ENCODE measurements at places on chromosomes 7 and 10. TPM values are rescaled to one million over a fixed set of nuclear protein-coding genes. Genes with fewer than 3 reads are reported as not detected.

DNA sequence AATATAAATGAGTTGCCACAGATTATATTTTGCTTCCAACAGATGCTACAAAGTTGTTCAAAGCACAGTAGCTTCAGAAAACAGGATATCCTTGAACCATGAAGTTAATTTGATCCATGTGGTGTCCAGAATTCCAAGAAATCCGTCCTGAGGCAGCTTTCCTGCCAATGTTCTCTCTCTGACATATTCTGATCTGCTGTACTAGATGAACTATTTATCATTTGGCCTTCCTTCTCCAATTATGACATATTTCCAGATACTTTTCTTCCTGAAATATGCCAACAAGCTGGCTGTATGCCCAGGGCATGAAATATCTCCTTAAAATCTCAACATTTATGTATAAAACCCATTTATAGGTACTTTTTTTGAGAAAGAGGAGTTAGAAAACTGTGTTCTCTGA, 141.1 kb downstream of the SPAG6 start:
- H3K27ac ChIP-seq = no peak overlapping the region
- DNase-seq = no peak
- H3K4me1 ChIP-seq = no peaks in the 10 kb centered on the region
- H3K27me3 ChIP-seq = no peaks in the 10 kb centered on the region
- H3K36me3 ChIP-seq = no peaks in the 10 kb centered on the region
- H3K4me3 ChIP-seq = no peak overlapping the region

GRCh38 chr7:74572301-74572979, 85.1 kb upstream of the GTF2I start:
- DNase-seq = no peak
- H3K27ac ChIP-seq = no peak overlapping the region
- no peaks in the 10 kb centered on the region for H3K27me3 ChIP-seq
- H3K4me1 ChIP-seq = no peaks in the 10 kb centered on the region

Gene DYDC2
- not detected for total RNA-seq

DNA sequence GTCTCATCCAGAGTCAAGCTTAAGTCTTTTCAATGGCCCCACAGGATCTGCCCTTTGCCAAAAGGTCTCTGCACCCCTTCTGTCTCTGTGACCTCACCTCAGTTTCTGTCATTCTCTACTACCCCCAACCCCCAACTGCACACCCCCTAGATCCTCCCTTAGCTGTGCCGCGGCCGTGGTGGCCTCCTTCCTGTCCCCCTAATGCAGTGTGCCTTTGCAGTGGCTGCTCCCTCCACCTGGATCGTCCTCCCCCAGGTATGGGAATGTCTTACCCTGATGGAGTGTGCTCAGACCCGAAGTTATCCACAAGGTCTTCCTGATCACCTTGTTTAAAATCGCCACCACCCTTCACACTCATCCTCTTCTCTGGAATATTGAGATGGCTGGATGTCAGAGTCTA, 9.6 kb downstream of the FGF8 start:
- H3K4me3 ChIP-seq = no peak overlapping the region
- no peaks in the 10 kb centered on the region for H3K4me1 ChIP-seq
- no peaks in the 10 kb centered on the region for H3K27me3 ChIP-seq
- no peak for DNase-seq
- H3K27ac ChIP-seq = no peak overlapping the region

- no peak overlapping the region for H3K4me3 ChIP-seq
- no peaks in the 10 kb centered on the region for H3K27me3 ChIP-seq
- DNase-seq = no peak
- no peaks in the 10 kb centered on the region for H3K36me3 ChIP-seq
- no peaks in the 10 kb centered on the region for H3K4me1 ChIP-seq
- H3K27ac ChIP-seq = no peak overlapping the region
These were observed 122.4 kb downstream of the SLC16A9 start for GRCh38 chr10:59587083-59587755.

DNA sequence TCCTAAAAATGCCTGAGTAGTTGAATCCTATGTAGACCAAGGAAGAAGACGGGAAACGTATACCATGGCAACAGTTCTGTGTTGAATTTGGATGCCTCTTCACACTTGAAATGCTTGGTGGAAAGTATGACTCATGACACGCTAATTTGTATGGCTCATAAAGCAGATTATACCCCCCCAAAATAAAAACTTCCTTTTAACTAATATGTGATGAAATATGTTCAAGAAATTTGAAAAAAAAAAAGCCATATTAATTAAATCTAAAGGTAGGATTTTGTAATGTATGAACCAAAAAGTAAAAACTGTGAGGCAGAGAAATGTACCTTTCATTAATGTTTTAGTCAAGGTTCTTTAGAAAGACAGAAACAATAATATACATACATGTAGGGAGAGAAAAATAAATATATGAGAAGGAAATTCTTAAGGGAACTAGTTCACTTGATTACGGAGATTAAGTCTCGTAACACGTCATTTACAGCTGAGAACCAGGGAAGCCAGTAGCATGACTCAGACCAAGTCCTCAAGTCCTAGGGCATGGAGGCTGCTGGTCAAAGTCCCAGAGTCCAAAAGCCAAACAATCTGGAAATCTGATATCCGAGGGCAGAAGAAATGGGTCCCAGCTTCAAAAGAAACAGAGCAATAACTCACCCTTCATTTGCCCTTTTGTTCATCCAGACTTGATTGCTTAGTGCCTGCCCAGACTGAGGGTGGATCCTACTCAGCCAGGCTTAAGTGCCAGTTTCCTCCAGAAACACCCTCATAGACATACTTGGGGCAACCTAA, 485.1 kb downstream of the SEMA3D start:
- H3K27me3 ChIP-seq = no peaks in the 10 kb centered on the region
- DNase-seq = peak; percentile 50
- H3K36me3 ChIP-seq = no peaks in the 10 kb centered on the region
- H3K4me1 ChIP-seq = no peaks in the 10 kb centered on the region
- peak overlapping the region; percentile 68 for H3K27ac ChIP-seq

Gene APBB1IP
- 11.0 TPM for total RNA-seq

DNA sequence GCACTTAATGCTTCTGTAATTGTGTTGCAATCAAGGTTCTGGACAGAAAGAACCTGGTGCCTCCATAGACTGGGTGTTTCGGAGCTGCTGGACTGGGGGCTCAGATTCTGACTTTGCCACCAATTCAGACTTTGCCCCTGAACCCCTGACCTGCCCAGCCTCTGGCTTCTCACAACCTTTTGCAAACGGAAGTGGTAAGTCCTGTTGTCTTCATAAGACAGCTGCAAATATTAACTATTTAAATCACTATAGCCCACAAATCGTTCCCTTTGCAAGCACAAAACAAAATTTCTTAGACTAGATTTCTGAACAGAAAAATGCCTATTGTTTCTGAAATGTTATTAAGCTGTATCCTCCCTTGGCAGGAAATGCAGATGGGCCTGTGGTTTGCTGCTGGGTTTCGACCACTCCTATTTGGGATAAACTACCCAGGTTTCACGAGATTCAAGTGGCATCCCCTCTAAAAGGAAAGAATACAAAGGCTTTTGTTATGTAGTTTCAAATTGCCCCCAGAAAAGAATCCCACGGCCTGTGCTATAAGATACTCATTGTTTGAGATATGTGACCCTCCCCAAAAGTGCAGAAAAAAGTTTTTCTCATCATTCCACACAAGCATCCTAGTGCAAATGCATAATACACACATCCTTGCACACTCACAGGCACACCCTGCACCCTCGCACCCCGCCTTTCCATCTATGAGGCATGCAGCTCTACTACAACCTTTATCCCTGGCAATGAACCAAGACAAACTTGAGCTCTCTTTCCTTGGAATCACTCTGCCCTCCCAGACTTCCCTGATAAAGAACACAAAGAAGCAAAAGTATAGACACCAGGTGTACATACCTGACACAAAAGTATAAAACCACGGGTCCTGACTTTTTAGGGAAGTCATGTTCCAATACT, 209.1 kb downstream of the PRPF18 start:
- no peaks in the 10 kb centered on the region for H3K4me1 ChIP-seq
- H3K36me3 ChIP-seq = no peaks in the 10 kb centered on the region
- no peaks in the 10 kb centered on the region for H3K27me3 ChIP-seq
- H3K4me3 ChIP-seq = no peak overlapping the region
- DNase-seq = no peak
- H3K27ac ChIP-seq = no peak overlapping the region

DNA sequence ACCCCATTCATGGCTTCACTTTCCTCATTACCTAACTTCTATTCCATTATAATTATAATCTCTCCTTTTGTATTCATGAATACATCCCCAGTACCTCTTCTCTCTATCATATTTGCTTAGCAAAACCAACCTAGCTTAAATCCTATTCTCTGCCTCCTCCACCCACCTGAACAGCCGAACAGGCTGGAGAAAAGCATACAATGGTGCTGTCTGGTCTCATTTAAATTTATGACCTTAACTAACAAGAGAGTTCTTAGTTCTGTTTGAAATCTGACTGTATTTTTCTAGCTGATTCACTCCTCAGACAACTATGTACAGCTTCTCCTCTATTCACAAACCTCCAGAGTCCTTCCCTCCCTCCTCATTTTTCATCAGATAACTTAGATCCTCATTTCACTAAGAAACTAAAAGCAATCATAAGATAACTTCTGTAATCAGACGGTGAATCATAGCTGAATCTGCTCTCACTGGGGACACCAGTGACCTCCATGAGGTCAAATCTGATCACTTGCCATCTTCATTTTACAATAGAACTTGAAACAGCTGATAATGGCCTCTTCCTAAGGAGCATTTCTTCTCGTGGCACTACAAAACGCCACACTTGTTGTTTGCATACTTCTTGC, 233.9 kb upstream of the AOAH start:
- no peak overlapping the region for H3K27ac ChIP-seq
- no peaks in the 10 kb centered on the region for H3K4me1 ChIP-seq
- DNase-seq = no peak
- no peaks in the 10 kb centered on the region for H3K36me3 ChIP-seq

DNA sequence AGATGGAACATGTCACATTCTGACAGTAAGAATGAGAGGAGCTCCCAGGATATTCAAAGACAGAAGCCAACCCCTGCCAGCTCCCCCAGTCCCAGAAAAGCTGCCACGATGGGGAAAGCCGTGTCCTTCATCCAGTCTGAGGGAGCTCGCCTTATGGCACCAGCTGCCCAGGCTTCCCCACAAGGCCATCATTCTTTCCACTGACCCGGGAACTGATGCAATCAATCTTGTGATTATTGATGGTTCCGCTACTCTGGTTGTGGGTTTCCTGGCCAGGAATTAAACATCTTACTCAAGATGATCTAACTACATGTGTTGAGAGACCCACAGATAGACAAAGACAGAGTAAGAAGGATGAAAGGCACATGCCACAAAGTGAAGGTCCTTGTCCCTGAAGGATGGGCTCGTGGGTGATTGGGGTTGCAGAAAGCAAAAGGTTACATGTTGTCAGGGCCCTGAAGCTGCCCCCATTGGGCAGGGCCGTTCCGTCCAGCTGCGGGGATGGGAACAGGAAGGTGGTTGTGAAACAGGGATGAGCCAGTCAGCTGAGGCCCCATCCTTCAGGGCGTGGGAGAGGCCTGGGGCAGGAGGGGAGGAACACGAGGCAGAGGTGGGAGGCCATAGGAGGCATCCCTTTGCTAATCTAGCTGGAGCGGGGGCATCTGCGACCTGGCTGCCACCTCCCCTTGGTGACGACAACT, 127.6 kb downstream of the OAT start:
- H3K36me3 ChIP-seq = no peaks in the 10 kb centered on the region
- peak; percentile 77 for DNase-seq
- no peak overlapping the region for H3K27ac ChIP-seq
- no peak overlapping the region for H3K4me3 ChIP-seq
- H3K27me3 ChIP-seq = no peaks in the 10 kb centered on the region
- H3K4me1 ChIP-seq = no peaks in the 10 kb centered on the region

GRCh38 chr7:82441669-82442478, 1.7 kb downstream of the CACNA2D1 start:
- no peaks in the 10 kb centered on the region for H3K27me3 ChIP-seq
- H3K4me1 ChIP-seq = no peaks in the 10 kb centered on the region
- peak overlapping the region; percentile 77 for H3K4me3 ChIP-seq
- DNase-seq = no peak
- H3K36me3 ChIP-seq = no peaks in the 10 kb centered on the region
- no peak overlapping the region for H3K27ac ChIP-seq
